NCI-H345 (cell line): ENCODE measurements at places on chromosomes 2 and 18.

- no peak for DNase-seq
Measured at GRCh38 chr18:34772887-34773286, 62.8 kb downstream of the DTNA start.

GRCh38 chr2:62216616-62217015 is 20.7 kb downstream of the B3GNT2 start:
- no peak for DNase-seq

DNA sequence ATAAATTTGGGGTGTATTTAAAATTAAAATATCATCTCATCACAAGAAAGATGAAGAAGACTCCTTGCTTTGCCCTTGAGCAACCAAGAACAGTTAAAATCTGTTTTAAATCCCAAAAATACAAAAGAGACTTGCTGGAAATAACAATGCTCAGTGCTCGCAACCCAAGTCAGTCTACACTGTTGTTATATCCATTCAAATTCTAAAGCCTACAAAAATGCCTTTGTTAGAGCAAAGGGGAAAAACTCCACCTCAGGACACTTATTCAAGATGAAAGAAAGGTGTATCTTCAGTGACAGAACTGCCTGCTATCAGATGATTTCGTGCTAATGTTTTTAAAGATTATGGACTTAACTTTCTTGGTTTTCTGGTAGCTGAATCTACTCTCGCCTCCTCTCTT is 111.9 kb upstream of the TANK start:
- DNase-seq: no peak

DNA sequence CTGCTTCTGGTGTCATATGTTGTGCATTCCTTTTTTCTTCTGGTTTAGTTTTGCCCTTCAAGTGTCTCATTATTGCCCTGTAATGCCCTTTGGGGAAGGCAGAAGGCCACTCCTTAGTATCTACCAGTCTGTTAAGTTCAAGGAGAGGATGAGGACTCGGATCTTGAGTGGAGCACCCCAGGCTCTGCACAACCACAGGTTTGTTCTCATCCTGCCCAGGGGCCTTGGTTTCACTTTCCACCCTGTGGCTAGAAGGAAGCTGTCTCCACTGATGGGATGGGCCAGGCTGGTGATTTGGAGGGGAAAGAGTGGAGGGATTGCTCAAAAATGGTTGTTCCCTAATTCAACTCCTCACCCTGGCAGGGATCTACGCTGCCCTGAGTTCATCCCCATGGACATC is 30.2 kb upstream of the RAB11FIP5 start:
- no peak for DNase-seq

DNA sequence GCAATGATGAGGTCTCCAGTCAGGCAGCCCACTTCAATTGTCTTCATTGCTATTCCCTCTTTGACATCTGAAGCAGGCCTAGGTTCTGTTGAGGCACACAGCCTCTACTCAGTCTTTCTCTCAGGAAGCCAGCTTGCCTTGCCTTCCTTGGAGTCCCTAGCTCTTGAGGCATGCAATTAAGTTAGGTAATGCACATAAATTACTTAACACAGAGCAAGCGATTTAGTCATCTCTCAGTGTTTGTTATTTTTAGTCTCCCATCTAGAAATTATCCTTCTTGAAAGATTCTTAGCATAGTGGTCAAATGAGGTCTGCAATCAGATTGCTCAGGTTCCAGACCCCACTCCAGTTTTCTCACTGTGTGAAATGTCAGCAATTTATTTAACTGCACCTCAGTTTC is 32.0 kb downstream of the SULT1C4 start:
- DNase-seq: no peak

- no peak for DNase-seq
Measured at GRCh38 chr18:6752202-6752860, 22.8 kb downstream of the ARHGAP28 start.

DNA sequence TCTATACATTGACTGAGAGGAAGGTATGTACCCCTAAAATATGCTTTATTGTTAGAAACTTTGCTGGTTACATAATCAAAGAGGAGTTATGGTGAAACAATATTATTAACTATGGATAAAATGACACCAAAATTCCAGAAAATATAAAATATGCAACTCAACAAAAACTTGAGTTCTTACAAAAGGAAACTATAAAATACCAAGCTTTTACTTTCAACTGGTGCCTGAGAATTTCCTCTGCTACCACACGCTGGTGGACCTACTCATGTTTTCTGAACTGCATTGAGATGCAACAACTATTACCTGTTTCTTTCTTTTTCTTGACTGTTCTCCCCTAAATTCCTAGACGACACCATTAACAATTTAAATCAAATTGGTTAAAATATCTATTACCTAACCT is 8.2 kb upstream of the NFE2L2 start:
- no peak for DNase-seq

DNA sequence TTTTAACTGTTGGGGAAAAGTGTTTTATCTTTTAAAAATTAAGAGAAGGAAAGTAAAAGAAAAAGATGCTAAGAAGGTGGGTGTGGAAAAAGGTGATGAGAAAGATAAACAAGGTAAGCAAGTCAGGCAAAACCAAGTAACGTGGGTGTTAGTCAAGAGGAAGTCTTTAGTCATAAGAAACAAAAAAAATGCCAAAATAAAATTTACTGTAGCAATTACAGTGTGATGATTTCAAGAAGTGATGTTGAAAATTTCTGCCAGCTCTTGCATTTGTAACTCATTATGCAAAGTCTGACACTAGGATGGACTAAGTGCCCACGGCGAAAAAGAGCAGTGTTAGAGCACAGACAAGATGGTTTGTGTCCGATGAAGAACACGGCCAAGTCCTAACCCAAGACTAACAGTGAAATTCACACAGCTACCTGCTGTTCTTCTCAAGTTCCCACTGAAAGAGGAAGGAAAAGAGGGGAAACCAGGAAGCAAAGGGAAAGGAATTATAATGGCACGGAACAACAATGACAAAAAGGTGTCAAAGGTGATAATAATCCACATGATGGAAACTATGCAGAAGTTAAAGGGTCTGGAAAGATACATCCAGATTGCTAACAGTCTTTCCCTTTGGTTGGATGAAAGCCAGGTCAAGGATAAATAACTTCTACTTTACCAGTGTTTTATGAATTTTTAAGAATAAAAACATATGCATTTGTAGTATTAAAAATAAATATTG is 34.1 kb downstream of the NOL10 start:
- DNase-seq: no peak

- no peak for DNase-seq
Measured at GRCh38 chr2:233358947-233359346, 4.7 kb downstream of the DGKD start.
